ENCODE measurements at places on chromosomes 13 and 19.

DNA sequence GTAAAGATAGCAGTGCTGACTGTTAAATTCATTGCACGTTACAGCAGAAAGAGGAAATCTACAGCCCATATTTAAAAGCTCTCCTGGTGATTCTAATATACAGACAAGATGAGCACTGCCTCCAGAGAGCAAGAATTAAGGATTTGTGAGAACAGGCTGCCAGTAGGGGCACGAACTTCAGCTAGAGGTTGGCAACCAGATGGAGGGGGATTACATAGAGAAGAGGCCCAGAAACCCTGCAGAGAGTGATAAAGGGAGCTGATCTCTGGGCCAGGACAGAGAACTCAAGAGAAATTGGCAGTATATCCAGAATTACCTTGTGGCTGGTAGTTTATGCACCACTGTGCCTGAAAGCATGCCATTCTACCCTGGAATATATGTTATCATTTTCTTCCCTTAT, 144.8 kb downstream of the UFM1 start:
- DNase-seq: no peak

GRCh38 chr13:112740502-112741131, 50.8 kb downstream of the ATP11A start:
- DNase-seq: no peak

- DNase-seq: no peak
These were observed 8.7 kb downstream of the IFNL1 start for GRCh38 chr19:39304701-39305571.

DNA sequence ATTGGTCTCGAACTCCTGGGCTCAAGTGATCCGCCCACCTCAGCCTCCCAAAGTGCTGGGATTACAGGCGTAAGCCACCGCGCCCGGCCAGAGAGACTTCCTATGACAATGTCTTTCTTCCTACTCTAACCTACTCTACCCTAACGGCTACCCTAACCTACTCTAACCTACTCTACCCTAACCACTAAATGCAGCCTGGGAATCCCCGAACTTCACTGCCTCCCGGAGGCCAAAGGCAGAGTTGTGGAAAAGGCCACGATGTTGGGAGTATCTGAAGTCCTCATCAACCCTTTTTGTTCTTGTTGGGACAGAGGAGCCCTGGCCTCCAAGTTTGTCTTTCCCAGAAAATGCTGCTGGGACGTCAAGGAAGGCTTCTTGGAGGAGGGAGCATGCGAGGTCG, 967 bp upstream of the NR2C2AP start:
- DNase-seq: no peak

DNA sequence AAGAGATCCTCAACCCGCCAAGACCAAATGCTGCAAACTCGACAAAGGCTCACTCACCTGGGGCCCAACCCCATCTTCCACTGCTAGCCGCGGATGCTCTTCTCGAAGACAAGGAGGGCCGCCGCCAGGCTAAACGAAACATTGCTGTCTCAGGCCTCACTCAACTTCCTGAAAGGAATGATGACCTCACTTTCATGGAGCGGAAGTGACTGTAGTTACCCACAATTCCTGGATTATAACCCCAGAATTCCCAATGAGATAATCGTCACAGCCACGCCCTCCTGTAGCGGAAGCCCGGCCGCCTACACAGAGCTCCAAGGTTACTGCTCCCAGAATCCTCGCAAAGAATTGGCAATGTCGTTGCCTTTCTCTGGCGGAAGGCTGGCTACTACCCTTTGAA, 10.5 kb upstream of the ZNF112 start:
- DNase-seq: no peak

GRCh38 chr13:40814803-40815202, 25.4 kb downstream of the SLC25A15 start:
- DNase-seq: no peak

GRCh38 chr19:30161021-30161655, 211.0 kb upstream of the ZNF536 start:
- DNase-seq: no peak

DNA sequence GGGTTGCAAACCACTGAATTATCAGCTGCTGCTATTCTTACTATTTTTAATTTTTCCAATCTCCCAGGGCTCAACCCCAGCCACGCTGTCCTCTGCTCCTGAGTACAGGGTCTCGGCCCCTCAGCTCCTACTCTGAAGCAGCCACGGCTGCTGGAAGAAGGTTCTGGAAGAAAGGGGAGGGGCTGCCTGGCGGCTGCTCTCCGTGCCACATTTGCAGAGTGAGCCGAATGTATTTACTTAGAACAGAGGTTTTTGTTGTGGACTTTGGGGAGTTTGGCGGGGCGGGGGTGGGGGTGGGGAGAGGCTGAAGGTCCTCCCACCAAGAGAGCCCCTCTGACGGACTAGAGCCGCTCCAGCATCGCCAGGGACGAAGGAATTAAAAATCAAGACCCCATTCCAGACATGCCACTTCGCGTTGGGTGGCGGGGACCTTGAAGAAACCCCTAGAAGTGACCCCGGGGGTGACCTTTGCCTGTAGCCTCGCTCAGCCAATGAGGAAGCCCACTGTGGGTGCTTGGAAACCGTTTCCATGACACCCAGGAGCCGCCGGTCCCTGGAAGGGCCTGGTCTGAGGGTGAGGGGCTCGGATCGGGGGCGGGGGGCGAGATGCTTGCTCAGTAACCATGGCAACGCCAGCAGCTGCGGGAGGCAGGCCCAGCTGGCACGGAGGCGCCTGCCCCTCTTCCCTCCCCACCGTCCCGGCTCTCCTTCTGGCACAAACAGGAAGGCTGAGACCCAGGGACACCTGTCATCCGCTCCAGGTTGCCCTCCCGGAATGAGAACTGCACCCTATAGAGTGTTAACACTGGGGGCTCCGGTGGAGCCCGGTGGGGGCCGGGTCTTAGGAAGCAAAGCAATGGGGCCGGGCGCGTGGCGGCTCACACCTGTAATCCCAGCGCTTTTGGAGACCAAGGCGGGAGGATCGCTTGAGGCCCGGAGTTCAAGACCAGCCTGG, 54.2 kb upstream of the PTPRS start:
- DNase-seq: no peak

GRCh38 chr19:4409123-4409933, 6.9 kb downstream of the CHAF1A start:
- DNase-seq: no peak

GRCh38 chr13:33697926-33698325, 120.0 kb upstream of the RFC3 start:
- no peak for DNase-seq

GRCh38 chr19:49767381-49767780, 580 bp downstream of the AP2A1 start:
- no peak for DNase-seq

GRCh38 chr19:39448271-39448670, 2.9 kb downstream of the SUPT5H start:
- DNase-seq: no peak

DNA sequence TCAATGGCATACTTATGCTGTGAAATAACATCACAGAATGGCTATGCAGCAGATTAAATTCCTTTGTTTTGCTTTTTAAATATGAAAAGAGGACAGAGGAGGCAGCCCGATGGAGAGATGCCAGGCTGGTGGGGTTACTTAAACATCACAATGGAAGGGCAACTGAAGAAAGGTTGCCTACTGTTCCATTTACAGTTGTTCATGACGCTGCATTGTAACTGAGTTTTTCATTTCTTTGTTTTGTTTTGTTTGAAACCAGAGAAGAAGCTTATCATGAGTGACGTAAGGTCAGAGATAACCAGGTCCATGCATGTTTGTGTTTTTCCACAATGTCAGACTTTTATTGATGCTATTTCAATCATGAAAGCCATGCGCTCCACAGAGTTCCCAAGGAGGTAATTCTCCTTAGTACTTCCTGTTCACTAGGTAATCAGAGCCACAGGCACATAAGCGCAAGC, 273.8 kb downstream of the LHFPL6 start:
- no peak for DNase-seq

DNA sequence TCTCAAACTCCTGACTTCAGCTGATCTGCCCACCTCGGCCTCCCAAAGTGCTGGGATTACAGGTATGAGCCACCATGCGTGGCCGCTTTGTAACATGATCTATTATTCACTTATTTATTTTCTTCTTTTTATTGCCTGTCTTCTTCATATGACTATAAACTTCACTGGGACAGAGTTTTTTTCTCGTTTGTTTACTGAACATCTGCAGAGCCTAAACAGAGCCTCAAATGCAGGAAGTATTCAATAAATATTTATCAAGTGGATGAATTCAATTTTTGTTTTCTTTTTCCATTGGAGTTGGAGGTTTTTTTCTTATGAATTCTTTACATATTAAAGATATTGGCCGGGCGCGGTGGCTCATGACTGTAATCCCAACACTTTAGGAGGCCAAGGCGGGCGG, 54.7 kb downstream of the SKA3 start:
- DNase-seq: no peak

DNA sequence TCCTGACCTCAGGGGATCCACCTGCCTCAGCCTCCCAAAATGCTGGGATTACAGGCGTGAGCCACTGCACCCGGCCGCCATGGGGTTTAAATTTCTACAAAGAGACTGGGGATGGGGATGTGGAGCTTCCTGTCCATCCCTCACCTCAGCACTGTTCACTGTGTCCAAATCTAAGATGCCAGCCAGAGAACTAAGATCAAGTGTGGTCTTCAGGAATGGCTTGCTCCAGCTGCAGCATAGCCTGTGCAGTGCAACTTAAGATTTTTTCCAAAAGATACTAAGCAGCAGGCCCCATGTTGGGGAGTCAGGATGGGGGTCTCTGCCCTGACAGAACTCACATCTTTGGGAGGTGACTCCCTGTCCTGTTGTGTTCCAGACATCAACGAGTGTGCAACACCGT, 9.3 kb downstream of the ADGRE5 start:
- no peak for DNase-seq

DNA sequence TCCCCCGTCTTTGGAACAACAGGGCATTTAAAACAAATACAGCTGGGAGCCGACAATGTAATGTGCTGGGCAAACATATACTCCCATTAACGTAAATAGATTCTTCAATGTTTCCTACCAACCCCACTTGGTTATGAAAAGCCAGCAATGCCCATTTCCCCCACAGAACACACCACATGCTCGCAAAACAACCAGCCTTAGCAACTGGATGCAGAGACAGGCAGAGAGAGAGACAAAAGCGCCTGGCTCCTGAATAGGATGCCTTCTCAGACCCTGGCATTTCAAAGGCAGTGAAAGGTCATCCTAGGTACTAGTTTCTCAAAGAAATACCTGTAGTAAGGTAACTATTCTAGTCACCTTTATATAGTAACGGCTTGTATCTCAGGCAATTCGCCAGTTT, 462.9 kb downstream of the ITGBL1 start:
- DNase-seq: no peak

GRCh38 chr13:41199526-41199925, 5.2 kb upstream of the KBTBD7 start:
- no peak for DNase-seq

- DNase-seq: peak; percentile 49
These were observed 103.9 kb upstream of the UBL3 start for GRCh38 chr13:29954082-29955028.

GRCh38 chr19:19588546-19588945, 29.9 kb downstream of the PBX4 start:
- no peak for DNase-seq
